Epithelial cell of prostate (primary cell): ENCODE measurements at places on chromosomes 16 and 17.

GRCh38 chr16:48441106-48441505, 55.9 kb upstream of the SIAH1 start:
- no peak for DNase-seq

- DNase-seq: no peak
Observed at GRCh38 chr16:10878644-10879501, 1.9 kb downstream of the CIITA start.

GRCh38 chr17:4510618-4510941, 11.9 kb downstream of the SPNS2 start:
- no peak for DNase-seq

- DNase-seq: no peak
Observed at GRCh38 chr17:21573961-21574610, 118.2 kb upstream of the KCNJ18 start.

DNA sequence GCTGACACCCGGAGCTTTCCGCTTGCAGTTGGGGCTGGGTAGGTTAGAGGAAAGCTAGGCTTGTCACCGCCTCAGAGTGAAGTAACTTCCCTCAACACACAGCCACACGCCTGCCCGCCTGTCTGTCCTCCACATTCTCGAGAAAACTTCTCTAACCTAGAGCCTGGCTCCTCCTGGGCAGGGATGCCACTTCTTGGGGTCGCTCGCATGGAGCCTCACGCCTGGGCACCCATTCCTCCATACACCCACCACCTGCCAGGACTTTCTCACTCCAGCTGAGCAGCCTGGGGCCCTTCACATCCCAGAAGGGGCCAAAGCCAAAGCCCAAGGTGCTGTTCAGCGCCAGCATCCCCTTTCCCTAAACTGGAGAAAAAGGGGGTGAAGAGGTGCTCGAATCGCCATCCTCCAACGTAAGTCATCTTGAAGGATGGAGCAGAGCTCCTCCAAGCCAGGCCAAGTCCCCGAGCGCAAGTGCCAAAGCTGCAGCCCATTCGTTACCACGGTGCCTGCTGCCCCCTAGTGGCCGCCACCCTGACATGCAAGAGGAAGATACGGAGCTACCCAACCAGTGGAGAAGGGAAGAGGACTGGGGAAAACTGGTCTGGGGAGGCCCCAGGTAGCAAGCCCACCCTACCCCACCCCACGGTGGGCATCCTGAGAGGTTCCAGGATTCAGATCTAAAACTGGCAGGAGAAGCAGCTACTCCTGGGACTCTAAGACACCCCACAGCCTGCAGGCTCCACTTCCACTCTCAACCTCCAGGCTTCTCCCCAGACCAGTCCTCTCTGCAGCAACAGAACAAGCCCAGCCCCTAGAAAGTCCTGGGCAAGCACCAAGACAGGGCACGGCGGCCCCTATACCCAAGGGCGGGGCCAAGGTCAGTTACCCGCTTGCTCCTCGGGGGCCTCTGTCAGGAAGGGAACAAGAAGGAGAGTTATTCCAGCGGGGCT, 63.1 kb downstream of the MYO18A start:
- DNase-seq: no peak

GRCh38 chr17:83086907-83087787, 7.7 kb downstream of the METRNL start:
- DNase-seq: no peak

- DNase-seq: no peak
Observed at GRCh38 chr16:65125322-65125721, 3.5 kb upstream of the CDH11 start.

GRCh38 chr16:50037662-50038220, 12.7 kb downstream of the CNEP1R1 start:
- DNase-seq: no peak

GRCh38 chr16:3861808-3862451, 18.6 kb downstream of the CREBBP start:
- DNase-seq: no peak

- DNase-seq: no peak
Observed at GRCh38 chr16:84139628-84140258, 5.2 kb downstream of the HSDL1 start.

- DNase-seq: no peak
Observed at GRCh38 chr17:41369713-41370112, at the start of gene KRT33B. TSS of gene KRT33B (minus strand) at chr17:41369813. CDS start at chr17:41369750, 63 bp downstream.

GRCh38 chr16:7351610-7352510, 19.2 kb downstream of the RBFOX1 start:
- DNase-seq: no peak

- DNase-seq: no peak
Observed at GRCh38 chr16:1709356-1709755, 3.4 kb downstream of the MAPK8IP3 start.

GRCh38 chr16:62963846-62964245, 927.6 kb upstream of the CDH8 start:
- no peak for DNase-seq
